ENCODE measurements at places on chromosomes 16 and 17.

GRCh38 chr17:79620207-79621038 lies 9.6 kb upstream of the RBFOX3 start:
- DNase-seq = no peak

- no peak for DNase-seq
Measured at GRCh38 chr16:77387815-77388209, 47.0 kb downstream of the ADAMTS18 start.

DNA sequence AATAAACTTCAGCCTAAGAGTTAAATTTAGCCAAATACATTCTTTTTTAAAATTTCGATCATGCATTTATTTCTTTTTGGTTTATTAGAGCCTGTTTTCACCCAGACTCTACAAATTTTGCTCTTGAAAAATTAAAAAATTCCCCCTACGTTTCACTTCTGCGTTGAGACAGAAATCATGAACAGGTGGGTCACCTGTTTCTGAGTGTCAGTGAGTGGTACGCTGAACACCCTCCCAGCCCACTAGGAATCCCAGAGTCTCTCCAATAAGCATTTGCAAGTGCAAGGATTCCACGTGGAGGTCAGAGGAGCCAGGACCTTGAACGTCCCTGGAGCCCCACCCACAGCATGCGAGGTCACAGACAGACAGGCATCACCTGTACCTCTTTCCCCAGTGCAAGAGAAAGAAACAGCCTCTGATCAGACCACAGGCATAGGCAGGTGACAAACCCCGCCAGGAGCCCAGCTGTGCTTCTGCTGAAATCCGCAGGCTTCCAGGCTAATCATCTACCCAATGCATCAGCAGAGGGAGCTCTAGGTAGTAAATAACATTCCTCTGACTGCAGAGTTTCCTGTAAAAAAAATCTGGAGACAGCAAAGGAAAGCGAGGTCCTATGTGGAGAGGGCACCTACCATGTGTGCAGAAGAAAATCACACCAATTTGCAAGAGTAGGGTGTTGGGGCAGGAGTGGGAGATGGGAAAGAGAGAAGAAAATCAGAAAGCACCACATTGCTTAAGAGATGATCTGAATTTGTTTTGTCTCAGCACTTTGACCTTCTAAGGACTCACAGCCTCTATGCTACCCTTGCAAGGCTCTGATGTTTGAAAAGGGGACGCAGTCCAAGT lies 5.9 kb upstream of the XYLT1 start:
- peak; percentile 32 for DNase-seq

DNA sequence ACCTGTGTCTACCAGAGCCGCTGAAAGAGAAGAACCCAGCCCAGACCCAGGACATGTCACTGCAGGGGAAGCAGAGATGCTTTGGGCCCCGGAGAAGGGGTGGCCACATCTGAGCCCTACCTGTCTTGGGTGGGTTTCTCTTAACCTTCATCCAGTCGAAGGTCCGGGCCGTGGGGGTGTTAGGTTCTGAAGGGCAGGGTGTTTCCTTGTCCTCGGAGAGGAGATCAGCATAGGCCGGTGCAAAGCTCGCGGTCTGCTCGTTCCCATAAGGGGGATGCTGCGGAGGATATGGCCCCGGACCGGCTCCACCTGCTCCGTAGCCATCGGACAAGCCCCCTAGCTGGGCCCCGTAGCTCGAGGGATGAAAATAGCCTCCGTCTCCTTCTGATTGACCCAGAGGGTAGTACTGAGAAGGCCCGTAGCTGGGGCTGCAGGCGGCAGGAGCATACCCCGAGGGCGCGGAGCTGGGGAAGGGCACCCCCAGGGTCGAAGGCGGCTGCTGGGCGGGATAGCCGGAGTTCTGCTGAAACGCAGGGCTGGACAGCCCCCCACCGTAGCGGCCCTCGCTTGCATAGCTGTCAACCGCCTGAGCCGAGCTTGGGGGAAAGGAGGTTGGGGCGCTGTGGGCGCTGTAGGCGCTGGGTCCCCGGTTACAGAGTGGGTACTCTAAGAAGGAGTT lies 464 bp downstream of the HOXB1 start:
- DNase-seq = no peak

DNA sequence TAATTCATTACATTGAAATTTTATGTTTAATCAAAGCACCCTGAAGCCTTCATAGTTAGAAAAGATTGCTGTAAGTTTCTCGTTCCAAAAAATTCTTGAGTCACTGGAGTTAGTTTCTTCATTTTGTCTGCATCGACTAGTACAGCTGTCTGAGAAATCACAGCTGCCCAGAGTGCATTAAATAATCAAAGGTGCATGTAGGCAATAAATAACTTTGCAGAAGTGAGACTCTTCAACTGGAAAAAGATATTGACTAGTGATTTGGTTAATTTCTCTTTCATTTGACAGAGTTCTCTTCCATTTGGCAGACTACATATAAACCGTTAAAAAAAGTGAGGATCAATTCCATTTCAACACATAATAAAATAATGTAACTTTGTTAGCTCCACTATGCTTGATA lies 234.0 kb downstream of the CNTNAP4 start:
- no peak for DNase-seq

DNA sequence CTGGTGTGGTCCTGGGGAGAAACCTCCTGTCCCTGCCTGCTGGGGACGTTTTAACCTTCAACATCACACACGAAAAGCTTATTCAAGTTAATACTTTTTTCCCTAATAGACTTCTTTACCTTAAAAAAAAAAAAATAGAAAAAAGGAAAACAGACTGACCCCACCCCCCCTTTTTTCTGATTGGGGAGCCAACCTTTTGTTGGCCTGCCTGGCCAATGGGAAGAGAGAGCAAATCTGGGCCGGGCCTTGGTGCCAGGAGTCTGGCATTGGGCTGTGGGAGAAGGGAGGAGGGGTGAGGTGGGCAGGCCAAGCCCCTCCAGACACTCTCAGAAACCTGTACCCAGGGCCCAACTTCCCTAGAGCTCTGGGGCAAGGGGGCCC lies 3.0 kb downstream of the CBX8 start:
- DNase-seq = peak; percentile 62

- peak; percentile 16 for DNase-seq
Measured at GRCh38 chr17:2926019-2926650, 129.9 kb downstream of the RAP1GAP2 start.

DNA sequence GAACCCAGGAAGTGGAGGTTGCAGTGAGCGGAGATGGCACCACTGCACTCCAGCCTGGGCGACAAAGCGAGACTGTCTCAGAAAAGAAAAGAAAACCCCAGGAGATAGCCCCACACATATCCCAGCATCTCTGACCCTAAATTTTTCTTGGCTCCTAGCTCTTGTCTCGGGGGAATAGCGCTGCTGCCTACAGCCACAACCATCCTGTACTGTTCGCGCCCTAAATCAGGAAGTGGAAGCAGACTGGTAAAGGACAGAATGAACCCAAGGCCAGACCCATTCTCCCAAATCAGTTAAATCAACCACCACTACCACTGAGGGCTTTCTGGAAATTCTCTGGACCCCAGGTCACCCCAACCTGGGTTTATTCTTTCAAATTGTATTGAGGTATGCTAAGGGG lies 1.7 kb downstream of the CTDNEP1 start:
- no peak for DNase-seq

Measured in iris pigment epithelial cell (primary cell).